NCI-H2029 (cell line): ENCODE measurements at places on chromosomes 6 and 20.
A peak's percentile ranks its signal among the peaks of the same experiment; 100 is the strongest.

- no peak for DNase-seq
Measured at GRCh38 chr6:158069800-158070195, 88.1 kb downstream of the SYNJ2 start.

- peak; percentile 51 for DNase-seq
Measured at GRCh38 chr6:14075095-14075503, 42.5 kb upstream of the CD83 start.

DNA sequence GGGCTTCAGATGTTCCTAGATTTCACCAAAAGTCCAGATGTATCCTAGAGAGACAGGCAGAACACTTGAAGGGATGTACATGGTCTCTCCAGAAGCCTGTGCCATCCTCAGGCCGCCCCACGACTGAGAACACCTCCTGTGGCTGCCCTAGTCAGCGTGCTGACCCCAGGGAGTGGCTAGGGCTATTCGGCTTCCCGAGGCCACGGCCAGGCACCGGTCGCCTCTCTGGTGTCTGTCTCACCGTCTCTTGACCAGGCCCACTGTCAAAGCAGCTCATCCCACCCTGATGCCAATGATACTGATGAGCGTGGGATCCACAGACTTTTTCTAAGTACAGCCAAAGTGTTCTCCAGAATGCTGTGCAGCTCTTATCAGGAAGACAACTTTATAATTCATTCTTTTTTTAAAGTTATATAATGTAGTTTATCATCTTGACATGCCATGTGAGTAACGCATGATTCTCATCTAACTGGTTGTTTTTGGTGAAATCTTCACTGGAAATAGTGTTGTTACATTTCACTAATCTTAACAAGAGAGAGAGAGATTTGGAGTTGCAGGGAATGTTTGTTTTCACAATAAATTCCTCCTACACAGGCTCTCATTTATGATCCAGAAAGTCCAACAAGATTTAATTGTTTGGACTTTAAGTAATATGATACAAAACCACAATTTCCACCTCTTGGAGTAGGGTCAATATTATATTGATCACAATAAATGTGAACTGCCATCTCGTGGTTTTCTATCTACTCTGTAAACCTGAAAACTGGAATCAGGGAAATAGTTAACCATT, 41.7 kb upstream of the KLHL31 start:
- DNase-seq = no peak

- no peak for DNase-seq
Measured at GRCh38 chr20:845941-846893, 12.7 kb downstream of the FAM110A start.

DNA sequence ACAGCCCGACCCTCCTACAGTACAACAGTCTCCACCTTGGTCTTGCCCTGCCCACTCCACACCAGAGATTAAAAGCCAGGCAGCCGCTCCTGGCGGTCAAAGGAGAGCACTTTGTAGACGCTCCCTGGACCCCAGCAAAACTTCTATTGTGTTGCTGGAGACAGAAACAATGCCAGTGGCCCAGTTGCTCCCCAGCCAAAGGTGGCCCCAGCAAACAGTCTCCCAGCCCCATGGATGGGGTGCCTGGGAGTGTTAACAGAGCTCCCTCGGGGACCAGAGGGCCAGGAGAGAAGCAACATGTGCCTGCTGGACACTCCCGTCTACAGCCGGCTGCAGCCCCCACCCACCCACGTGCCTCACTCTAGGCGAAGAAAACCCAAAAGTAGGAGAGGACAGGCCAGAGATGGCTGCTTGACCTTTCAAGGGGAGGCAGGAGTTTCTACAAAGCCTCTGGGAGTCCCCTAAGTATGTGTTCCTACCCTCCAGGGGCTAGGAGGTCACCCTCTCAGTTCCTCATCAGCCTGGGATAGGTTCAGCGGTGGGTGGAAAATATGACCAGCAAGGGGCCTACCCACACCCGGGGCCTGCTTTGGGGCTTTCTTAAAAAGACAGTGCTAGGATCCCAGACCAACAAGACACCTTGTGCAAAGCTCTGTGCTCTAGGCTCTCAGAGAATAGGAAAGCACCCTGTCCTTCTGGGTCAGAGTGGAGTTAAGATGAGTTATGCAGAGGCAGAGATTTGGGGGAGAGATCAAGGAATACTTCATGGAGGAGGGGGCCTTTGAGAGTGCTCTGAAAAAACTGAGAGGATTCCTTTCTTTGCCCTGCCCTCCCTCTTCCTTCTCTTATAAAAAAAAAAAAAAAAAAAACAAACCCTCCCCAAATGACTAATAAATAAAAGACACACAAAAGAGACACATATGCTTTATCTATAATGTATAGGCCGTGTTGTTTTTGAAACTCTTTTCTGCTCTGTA, 19.0 kb upstream of the PREX1 start:
- no peak for DNase-seq

GRCh38 chr20:31835977-31836852, 9.2 kb downstream of the FOXS1 start:
- DNase-seq = peak; percentile 88

DNA sequence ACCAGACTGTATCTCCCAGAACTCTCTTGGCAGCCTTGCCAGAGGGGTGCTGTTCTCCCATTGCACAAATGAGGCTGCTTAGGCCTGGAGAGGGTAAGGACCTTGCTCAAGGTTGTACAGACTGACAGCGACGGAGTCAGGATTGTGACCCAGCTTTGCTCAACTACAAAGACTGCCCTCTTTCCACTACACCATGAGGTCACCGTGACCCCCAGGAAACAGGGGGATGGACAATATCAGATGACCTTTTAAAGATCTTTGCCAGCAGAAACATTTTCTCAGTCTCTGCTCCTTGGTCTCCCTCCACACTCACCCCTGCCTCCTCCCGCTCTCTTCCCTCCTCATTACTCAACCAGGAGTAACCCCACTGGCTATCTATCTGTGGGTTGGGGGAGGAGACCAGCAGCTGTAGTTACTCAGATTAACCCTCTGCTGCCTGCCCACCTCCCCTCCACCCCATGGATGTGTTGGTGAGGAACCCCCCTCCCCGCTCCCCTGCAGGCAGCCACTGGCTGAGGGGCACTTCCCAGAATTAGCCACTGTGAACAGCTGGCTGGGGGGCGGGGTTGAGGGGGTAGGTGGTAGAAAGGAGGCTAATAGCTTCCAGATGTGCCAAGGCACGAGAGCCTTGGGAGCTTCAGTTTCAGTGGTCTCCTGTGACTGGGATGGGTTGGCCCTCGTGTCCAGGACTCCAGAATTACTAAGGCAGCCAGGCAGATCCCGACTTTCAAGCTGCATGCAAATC, 26.9 kb upstream of the MRPS18A start:
- no peak for DNase-seq

DNA sequence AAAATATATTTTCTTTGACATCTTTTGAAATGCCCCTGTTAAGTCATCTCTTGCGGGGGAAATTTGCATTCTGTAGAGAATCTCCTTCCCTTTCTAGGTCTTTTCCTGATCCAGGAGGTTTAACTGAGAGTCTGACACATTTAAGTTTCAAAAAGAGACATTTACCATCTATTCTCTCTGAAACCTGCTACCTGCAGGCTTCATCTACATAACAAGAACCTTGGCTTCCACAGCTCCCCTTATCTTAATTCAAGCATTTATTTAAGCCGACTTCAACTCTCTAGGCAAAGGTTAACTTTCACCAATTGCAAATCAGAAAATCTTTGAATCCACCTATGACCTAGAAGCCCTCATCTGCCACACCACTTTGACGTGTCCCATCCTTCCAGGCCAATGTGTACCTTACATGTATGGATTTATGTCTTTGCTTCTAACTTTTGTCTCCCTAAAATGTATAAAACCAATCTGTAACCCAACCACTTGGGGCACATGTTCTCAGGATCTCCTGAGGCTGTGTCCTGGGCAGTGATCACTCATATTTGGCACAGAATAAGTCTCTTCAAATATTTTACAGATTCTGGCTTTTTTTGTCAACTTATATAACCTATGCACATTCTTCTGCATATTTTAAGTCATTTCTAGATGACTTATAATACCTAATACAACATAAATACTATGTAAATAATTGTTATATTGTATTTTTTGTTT, 666.7 kb downstream of the UTRN start:
- DNase-seq = no peak

DNA sequence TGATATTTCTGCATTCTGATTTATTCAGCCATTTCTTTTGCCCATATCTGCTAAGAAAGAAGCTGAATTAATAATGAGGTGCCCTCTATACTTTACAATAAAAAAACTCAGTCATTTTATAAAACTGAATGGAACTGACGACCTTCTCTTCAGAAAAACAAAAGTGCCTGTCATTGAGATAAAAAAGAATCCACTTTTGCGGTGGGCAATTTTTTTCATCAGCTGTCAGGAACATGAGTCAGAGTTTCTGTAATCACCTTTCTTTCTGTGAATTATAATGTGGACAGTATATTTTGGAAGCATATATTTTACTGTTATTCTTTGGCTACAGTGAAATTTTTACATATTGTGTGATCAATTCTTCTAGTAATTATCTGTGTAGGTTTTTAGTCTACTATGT, 33.4 kb downstream of the IL20RA start:
- DNase-seq = no peak

DNA sequence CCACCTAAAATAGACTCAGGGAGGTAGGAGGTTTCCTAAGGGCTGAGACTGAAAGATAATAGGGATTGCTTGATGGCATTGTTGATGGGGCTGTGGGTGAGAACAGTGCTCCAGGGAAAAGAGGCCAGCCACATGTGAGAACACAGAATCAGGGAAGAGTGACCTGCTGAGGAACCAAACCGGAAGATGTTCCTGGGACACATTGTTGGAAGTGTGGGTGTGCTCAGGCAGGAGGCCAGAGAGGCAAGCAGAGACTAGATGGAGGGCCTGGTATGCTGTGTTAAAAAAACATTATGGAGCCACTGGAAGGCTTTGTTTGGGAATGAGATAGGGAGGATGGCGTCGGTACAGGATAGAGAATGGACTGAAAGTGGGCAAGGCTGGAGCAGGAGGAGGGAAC, 23.3 kb downstream of the RNF144B start:
- DNase-seq = no peak

DNA sequence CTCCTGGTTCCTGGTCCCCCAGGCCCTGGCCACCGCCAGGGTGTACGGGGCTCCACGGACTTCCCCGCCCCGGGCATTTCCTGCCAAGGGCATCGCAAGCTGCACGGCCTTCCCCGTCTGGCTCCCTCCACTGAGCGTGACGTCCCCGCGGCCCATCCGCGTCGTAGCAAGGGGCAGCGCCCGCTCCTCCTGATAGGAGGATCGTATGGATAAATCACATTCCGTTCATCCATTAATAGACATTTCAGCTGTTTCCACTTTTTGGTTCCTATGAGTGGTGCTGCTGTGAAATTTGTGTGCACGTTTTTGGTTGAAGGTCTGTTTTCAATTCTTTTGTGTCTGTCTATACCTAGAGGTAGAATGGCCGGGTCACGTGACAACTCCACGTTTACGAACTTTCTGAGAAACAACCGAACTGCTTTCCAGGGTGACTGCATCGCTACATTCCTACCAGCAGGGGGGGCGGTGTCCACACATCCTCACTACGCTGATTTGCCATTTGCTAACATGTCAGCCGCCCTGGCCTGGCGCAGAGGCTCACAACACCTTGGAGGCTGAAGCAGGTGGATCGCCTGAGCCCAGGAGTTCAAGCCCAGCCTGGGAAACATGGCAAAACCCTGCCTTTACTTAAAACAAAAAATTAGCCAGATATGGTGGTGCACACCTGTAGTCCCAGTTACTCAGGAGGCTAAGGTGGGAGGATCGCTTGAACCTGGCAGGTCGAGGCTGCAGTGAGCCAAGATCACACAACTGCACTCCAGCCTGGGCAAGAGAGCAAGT, 37.7 kb downstream of the KCNQ2 start:
- DNase-seq = peak; percentile 13

GRCh38 chr6:87772597-87773530, 70.8 kb upstream of the AKIRIN2 start:
- DNase-seq = no peak

- peak; percentile 50 for DNase-seq
Measured at GRCh38 chr20:64131406-64131805, 24.0 kb upstream of the NPBWR2 start.

GRCh38 chr20:62362590-62362940, 4.5 kb downstream of the LAMA5 start:
- no peak for DNase-seq

- peak; percentile 29 for DNase-seq
Measured at GRCh38 chr6:125863023-125863422, 72.3 kb downstream of the NCOA7 start.

GRCh38 chr6:105993341-105994117, 92.6 kb upstream of the PRDM1 start:
- no peak for DNase-seq

GRCh38 chr6:105313211-105313610, 89.7 kb downstream of the PREP start:
- no peak for DNase-seq

DNA sequence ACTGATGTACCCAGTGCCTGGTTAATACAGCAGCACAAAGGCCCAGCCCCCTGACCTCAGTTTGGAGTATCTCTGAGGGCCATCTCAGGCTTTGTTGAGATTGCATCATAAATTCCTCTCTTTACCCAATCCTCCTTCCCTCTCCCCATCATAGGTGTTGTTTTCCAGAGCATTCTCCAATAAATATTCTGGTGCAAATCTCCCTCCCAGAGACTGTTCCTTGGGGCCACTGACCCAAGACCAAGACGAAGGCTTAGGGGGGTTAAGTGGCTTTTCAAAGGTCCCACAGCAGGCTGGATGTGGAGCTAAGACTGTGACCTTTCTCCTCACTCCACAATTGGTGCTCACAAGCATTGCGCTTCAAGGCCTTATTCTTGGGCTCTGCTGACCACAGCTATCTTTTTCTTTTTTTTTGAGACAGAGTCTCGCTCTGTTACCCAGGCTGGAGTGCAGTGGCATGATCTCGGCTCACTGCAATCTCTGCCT, 72.4 kb upstream of the ZMYND8 start:
- no peak for DNase-seq

DNA sequence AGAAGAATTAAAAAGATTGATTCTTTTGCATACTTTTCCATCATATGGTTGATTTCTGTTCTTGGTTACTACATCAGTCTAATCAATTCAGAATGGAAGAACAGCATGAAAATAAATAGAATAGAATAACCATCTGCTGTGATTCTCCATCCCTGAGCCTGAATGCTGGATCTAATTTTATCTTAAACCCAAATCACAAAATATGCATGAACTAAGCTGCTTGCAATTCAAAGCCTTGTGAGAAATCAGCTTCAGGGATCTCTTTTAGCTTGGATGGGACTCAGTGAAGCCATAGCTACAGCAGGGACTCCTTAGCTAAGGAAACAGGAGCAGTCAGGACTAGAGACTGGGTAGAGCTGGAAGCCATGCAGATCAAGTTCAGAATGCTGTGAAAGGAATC, 74.1 kb downstream of the TPBG start:
- DNase-seq = no peak

GRCh38 chr6:101716810-101717209, 323.3 kb downstream of the GRIK2 start:
- DNase-seq = no peak

GRCh38 chr20:4544765-4545164, 176.9 kb upstream of the PRND start:
- DNase-seq = no peak

DNA sequence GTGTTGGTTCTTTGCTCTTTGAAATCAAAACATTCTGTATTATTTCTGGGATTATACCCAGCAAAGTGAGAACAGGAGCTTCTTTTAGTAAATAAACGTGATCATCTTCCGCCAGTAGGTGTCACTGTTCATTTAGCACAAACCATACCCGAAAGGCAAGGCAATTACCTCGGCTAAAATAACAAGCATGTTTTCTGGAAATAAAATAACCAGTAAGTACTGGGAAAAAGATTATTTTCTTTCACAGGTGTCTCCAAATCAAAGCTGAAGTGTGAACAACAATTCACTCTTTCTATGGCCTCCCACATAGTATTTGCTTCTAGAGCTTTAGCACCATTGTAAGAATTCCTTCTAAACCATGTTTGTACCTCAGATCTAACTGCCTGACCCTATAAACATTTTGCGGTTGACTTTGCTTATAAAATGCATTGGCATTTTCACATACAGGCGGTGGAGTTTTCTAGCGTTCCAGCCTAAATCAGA, 144.6 kb upstream of the AGPAT4 start:
- peak; percentile 40 for DNase-seq
